ENCODE measurements at places on chromosomes 3 and 15.
A peak's percentile ranks its signal among the peaks of the same experiment; 100 is the strongest.

- DNase-seq = no peak
These were observed 103.7 kb downstream of the MYO5A start for GRCh38 chr15:52424856-52425431.

DNA sequence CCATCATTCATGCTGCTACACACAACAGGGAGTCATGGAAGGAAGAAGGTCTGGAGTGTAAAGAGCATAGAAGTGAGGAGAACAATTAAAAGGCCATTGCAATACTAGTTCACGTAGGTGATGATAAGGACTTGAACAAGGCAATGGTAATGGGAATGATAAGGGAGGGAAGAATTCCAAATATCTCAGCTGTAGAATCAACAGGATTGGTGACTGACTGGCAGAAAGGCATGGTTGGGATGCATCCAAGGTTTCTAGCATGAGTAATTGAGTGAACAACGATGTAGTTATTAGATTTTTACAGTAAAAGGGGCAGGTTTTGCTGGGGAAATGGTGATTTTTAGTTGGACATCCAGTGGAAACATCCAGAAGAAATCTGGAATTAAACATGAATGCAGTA, 2.4 kb upstream of the SEC62 start:
- DNase-seq = no peak

DNA sequence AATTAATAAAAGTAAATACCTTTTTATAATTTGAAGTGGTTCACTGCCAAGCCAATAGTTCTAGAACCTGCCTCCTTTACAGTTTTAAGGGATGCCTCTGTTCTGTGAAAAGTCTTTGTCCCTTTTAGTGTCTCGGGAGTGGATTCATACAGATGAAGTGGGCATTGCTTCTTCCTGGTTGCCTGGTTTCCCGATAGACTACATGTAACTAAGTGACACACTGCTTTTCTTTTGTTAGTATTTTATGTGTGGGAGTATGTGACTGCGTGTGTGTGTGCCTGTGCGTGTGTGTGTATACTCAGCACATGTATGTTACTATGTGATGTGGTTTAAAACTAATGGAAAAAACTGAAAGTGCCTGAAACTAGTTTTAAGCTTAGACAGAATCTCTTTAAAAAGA, 21.1 kb downstream of the PSMD6 start:
- DNase-seq = no peak

- no peak for DNase-seq
These were observed 59.4 kb upstream of the TMC3 start for GRCh38 chr15:81433462-81433861.

DNA sequence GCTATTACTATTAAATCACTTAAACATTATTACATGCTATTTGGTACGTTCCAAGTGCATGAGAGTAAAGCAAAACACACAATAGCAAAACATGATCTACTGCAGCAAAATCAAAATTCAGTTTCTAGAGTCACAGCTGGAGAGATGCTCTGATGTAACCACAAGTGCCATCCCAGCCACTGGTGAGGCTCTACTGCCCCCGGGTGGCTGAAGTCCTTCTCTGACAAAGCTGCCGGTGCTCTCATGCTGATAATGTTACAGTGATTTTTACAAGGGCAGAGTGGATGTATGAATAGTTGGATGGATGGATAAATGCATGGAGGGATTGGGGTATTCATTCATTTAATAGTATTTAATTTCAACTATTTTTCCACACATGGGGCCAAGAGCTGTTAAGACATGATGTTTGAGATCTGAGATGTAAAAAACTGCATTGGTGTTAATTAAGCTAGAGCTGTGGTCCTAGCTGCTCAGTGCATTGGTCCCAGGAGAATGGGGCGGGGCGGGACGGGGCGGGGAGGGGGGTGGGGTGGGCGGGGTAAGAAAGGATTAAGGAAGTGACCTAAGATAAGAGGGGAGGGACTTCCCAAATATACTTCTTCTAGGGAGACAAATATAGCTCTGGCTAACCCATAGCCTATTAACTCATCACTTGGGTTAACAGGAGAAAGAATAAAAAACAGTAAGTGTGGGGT, 5.3 kb upstream of the SPESP1 start:
- no peak for DNase-seq

DNA sequence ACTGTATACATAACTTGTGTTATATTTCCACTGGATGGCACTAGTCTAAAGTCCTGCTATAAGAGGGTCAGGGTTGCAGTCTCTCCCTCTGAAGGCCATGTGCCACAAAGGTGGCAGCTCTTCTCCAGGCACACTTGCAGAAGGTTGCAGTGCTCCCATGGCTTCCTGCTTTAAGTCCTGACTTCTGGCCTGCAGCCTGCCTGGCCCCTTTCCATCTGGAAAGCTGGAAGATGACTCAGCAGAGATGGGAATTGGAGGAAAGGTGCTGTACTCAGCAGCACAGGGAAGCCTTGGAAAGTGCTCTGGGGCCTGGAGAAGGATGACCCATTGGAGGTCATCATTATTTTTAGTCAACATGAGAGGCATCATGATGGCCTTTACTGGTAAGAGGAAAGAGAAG, 40.9 kb upstream of the MRPL3 start:
- DNase-seq = no peak

DNA sequence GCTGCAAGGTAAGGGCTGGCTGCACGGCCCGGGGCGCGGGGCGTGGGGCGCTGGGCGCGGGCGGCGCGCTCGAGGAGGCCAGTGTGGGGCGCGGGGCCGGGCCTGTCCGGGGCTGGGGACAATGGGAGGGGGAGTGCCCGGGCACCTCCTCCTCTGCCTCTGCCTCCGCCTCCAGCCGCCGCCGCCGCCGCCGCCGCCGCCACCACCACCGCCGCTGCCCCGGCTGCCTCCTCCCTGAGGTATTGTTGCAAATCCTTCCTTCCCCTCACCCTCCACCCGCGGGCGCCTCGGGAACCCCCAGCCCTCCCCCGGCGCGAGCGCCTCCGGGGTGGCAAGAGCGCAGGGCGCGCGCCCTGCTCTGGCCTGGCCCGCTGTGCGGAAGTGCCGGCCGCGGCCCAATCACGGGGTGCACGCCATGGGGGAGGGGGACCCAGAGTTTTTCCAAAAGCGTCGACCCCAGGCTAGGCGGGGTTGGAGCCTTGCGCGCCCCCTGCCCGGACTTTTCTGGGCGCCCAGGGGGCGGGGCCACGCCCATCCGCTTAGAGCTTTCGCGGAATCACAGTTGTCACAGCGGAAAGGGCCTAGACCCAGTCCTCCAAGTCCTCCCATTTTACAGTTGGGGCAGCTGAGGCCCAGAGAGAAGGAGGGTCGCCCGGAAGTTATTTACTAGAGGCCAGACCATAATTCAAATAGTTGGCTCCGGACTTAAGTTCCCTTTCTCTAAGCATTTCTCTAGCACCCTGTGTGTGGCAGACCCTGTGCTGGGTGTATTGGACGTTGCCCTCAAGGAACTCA, at the start of gene LPP:
Gene LPP, plus strand, starts transcription at position 144 of the 795 bp plus-strand sequence. CDS start 251,964 bp downstream, outside the sequence.
- peak; percentile 90 for DNase-seq

DNA sequence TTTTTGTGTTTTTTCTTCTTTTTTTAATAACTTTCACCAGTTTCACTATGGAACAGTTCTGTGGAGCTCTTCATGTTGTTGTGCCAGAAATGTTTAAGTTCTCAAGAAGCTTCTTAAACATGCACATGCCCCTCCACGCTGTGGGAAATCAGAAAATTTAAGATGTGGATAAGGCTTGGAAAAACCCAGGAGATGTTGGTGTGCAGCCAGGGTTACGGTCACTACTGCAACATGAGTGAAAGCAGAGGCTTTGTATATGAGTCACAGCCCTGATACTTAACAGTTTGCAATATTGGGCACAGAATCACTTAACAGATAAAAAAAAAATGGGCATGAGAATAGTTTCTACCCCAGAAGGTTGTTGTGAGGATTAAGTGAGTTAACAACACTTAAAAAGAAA, 399.9 kb downstream of the LRTM1 start:
- DNase-seq = no peak

DNA sequence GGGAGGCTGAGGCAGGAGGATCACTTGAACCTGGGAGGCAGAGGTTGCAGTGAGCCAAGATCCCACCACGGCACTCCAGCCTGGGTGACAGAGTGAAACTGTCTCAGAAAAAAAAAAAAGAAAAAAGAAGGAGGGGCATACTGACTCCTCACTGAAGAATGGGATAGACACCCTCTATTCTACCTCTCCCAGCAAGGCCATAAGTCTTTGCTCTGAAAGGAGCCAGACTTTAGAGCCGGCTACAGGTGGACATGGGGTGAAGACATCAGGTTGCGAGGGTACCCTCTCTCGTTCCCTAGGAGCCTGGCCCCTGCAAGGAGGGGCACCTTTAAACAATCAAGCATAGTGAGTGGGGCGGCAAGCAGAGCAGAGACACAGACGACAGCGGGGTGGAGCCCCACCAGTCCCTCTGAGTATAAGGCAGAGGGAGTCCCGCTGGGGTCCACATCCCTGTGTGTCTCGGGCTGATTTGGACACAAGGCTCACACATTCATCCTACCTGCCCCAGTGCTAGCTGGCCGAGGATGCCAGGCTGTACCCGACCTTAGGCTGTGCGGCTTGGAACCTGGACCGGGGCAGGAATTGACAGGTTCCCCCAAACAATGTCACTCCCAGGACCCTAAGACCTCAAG, 1.1 kb downstream of the GRAMD2A start:
- DNase-seq = no peak

DNA sequence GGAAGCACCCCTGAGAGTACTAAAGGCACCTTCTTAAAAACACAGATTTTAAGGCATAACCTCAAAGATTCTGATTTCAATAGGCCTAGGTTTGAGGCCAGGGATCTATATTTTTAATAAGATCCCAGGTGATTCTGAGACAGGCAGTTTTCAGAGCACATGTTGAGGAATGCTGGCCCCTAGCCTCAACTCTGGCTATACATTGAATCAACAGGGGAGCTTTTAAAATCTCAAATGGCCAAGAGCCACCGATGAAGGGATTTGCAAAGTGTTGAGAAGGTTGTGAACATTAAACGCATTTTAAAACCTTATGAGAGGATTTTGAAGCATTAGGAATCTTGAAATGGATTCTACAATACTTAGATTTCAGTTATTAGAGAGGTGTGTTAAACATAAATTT, 268.8 kb upstream of the ARHGEF26 start:
- no peak for DNase-seq

DNA sequence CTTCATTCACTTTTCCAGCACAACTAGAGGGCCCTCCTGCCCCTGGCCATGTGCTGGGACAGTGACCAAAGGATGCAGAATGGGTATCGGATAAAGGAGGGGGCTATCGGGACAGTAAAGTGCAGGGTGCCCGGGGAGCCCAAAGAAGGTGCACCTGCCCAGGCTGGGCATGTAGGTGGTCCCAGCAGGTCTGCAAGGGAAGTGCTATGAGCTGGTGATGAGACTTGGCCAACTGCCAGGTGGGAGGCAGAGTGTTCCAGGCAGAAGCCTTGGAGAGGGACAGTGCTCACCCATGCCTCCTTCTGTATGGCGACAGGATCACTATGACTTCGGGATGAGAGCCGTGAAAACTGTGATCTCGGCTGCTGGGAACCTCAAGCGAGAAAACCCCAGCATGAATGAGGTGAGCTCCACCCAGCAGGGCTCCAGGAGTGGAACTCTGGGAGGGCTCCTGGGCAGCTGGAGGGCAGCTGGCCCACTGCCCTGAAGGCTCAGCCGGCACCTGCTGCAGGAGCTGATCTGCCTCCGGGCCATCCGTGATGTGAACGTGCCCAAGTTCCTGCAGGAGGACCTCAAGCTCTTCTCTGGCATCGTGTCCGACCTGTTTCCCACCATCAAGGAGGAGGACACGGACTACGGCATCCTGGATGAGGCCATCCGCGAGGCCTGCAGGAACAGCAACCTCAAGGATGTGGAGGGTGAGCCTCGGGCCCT, 48.4 kb downstream of the DNAH1 start:
- no peak for DNase-seq

GRCh38 chr3:172042136-172042662, 2.8 kb downstream of the FNDC3B start:
- DNase-seq = no peak

GRCh38 chr3:32420126-32421038, 28.7 kb downstream of the CMTM7 start:
- no peak for DNase-seq

- DNase-seq = no peak
These were observed 33.2 kb downstream of the TUBGCP4 start for GRCh38 chr15:43404130-43404529.

DNA sequence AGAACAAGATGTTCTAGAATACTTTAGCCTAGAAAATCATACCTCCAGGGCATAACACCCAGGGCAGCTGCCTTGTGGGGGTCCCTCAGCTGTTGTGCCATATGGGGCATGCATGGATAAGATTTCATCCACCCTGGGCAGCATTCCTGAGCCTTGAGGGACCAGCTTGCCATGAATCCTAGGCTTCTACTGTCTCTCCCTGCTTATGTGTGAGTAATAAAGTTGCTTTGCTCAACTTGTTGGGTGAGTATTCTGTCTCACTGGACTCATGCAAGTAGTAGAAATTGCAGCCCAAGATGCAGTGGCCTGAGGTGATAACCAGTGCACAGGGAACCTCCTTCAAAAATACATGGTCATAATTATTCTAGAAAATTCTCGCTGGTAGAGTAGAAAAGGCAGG, 52.1 kb upstream of the EPHB1 start:
- no peak for DNase-seq

DNA sequence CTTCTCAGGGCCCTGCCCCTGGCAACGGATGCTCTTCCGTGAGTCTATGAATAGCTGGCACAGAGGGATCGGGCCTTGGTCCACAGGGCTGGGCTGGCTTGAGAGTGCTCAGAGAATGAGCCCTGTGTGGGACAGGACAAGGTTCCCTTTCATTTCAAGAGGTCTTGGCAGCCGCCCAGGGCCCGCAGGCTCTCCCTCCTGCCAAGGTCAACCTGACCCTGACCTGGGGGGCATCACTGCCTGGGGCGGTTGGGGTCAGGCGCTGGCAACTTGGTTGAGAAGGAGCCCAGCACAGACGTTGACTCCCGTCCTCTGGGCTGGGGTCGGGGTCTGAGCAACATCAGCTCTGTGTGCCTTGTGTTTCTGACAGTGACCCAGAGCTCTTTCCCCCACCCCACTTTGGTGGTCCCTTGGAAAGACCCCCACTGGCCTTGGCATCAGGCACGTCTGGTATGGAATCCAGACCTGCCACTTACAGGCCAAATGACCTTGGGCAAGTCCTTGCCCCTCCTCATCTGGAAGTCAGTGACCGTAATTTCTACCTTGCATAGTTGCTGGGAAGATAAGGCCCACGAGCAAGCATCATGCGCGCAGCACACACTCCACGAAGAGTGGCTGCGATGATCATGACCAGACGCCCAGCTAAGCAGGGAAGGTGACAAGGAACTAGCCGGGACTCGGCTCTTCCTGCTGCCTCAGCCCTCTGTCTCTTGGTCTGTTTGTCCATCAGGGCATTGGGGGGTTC, 36.4 kb downstream of the EPHB3 start:
- no peak for DNase-seq

GRCh38 chr3:147816752-147817151, 407.6 kb downstream of the ZIC1 start:
- DNase-seq = no peak

GRCh38 chr3:180223268-180223667, 186.5 kb upstream of the PEX5L start:
- DNase-seq = no peak

- DNase-seq = no peak
These were observed 407.8 kb downstream of the SHQ1 start for GRCh38 chr3:72440491-72440890.

GRCh38 chr15:62782071-62782841, 260.3 kb upstream of the TPM1 start:
- DNase-seq = no peak

Measured in activated naive CD4-positive, alpha-beta T cell treated with anti-CD3 and anti-CD28 coated beads, Interleukin-2, amount 50 U/mL, for 72 hours (primary cell).